Subcutaneous adipose tissue (tissue), 4 donors: ENCODE measurements at places on chromosomes 1 and 21. TPM values are rescaled to one million over a fixed set of nuclear protein-coding genes. Genes with fewer than 3 reads are reported as not detected.

Gene KCND3
- total RNA-seq: 5.1 TPM

Gene PHC2
- total RNA-seq: 138 TPM

Gene GPX7
- total RNA-seq: 15.5 TPM

Gene HNRNPR
- total RNA-seq: 68.0 TPM

Gene SPRR2G
- total RNA-seq: not detected

Gene AJAP1
- not detected for total RNA-seq

Gene IGSF3
- 1.9 TPM for total RNA-seq

Gene CRB1
- total RNA-seq: not detected

Gene RAP1GAP
- total RNA-seq: not detected

Gene OR2L8
- not detected for total RNA-seq

Gene C8B
- not detected for total RNA-seq

Gene CYP4Z1
- 7.2 TPM for total RNA-seq

Gene SPTA1
- total RNA-seq: 0.68 TPM

Gene MAP1LC3C
- 3.1 TPM for total RNA-seq

Gene RPL5
- 1,499 TPM for total RNA-seq

Gene CNTN2
- not detected for total RNA-seq

Gene HCN3
- total RNA-seq: 1.8 TPM

Gene SYF2
- total RNA-seq: 81.7 TPM

Gene GUCA2B
- not detected for total RNA-seq

Gene KPNA6
- total RNA-seq: 31.4 TPM

Gene THEM5
- total RNA-seq: not detected

Gene MINDY1
- 8.5 TPM for total RNA-seq

Gene NPR1
- 49.1 TPM for total RNA-seq
